ENCODE measurements at places on chromosomes 1 and 21.

GRCh38 chr1:160884579-160884978 is 401 bp downstream of the ITLN1 start:
- no peak overlapping the region for H3K27ac ChIP-seq
- H3K4me3 ChIP-seq, result no peak overlapping the region
- H3K27me3 ChIP-seq, result no peaks in the 10 kb centered on the region
- DNase-seq, result no peak
- no peaks in the 10 kb centered on the region for H3K4me1 ChIP-seq

- H3K27me3 ChIP-seq, result no peaks in the 10 kb centered on the region
- peak; percentile 37 for DNase-seq
- H3K27ac ChIP-seq, result no peak overlapping the region
- H3K36me3 ChIP-seq, result no peaks in the 10 kb centered on the region
These were observed 38.9 kb downstream of the LEPR start for GRCh38 chr1:65459397-65459768.

DNA sequence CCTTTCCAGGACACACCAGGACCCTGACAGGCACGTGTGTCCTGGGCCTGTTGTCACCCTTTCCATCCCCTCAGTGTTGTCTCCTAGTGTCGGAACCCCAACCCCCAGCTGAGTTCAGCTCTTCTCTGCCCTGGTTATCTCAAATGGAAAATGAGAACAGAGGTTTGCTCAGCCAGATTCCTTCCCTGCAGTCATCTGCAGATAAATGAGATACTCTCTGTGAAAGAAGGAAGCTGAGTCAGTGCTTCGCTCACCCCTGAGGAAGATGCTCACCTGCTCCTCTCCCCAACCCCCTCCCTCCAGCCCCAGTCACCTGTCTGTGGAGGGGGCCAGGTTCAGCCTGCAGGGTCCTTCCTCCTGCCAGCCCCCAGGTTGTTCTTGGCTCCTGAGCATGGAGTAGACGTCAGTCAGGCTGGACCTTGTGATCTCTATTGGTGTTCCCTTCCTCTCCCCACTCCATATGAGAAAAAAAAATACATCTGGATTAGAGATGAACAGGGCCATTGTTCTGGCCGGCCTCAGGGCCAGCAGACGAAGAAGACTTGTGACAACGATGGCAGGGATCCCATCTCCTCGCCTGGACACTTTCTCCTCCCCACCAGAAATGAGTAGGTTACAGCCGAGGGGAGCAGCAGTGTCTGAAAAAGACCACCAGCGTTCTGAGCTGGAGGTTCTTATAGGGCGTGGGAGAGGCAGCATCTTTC is 20.9 kb downstream of the PHGDH start:
- peaks cover 45% of the 10 kb centered on the region for H3K36me3 ChIP-seq
- no peak overlapping the region for H3K27ac ChIP-seq
- no peaks in the 10 kb centered on the region for H3K27me3 ChIP-seq
- H3K4me3 ChIP-seq, result no peak overlapping the region

DNA sequence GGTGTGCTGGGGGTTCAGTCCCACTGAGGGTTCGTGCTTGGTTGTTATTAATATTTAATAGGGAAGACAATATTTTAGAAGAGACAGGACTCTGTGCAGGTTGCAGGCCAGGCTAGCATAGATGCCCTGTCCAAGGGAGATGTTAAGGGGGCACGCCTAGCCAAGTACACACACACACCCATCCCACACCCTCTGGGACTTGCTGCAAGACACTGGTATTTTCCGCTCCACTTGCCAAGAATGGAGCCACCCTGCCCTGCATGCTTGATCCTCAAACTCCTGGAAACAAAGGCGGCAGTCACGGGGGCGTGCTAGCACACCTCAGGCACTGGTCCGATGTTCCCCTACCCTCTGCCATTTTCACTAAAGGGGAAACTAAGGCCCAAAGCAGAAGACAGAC is 99.1 kb downstream of the MRPL37 start:
- H3K4me3 ChIP-seq, result no peak overlapping the region
- no peak overlapping the region for H3K27ac ChIP-seq
- peaks cover 41% of the 10 kb centered on the region for H3K4me1 ChIP-seq
- no peak for DNase-seq
- H3K27me3 ChIP-seq, result no peaks in the 10 kb centered on the region
- H3K36me3 ChIP-seq, result no peaks in the 10 kb centered on the region

GRCh38 chr1:212219679-212220463 is 65.3 kb upstream of the PPP2R5A start:
- H3K4me1 ChIP-seq, result peaks cover 15% of the 10 kb centered on the region
- H3K4me3 ChIP-seq, result no peak overlapping the region
- DNase-seq, result peak; percentile 15
- H3K36me3 ChIP-seq, result no peaks in the 10 kb centered on the region

DNA sequence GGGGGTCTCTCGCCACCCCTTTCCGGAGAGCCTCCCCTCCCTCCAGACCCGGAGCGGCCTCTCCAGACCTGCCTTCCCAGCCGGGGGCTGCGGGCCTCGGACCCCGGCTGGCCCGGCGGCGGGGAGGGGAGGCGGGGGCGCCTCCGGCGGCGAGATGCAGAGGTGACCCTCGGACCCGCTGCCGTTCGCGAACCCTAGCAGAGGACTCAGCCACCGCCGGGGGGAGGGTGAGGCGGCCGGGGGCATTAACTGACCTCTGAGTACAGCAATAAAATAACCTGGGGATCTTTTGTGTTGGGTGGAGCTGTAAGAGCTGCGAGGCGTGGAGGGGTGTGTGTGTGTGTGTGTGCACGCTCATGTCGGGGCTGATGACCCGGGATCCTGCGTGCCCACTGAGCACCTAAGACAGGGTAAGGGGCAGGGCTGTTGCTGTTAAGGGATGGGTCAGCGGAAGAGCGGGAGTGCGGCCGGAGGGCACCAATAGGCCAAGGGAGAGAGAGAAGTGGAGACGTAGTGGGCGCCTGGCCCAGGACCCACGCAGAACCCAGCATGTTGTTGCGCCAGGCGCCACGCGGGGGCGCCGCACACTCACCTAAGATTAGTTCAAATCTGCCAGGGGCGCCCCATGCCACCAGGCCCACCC is 6.3 kb downstream of the HAPLN2 start:
- H3K4me3 ChIP-seq, result no peak overlapping the region
- peaks cover 19% of the 10 kb centered on the region for H3K4me1 ChIP-seq
- DNase-seq, result peak; percentile 56

- H3K27ac ChIP-seq, result no peak overlapping the region
- H3K4me1 ChIP-seq, result no peaks in the 10 kb centered on the region
- no peaks in the 10 kb centered on the region for H3K27me3 ChIP-seq
- no peak overlapping the region for H3K4me3 ChIP-seq
- no peaks in the 10 kb centered on the region for H3K36me3 ChIP-seq
- DNase-seq, result no peak
These were observed 525.2 kb upstream of the PBX1 start for GRCh38 chr1:164033782-164034181.

- no peak overlapping the region for H3K4me3 ChIP-seq
- peaks cover 3% of the 10 kb centered on the region for H3K27me3 ChIP-seq
- H3K4me1 ChIP-seq, result peaks cover 8% of the 10 kb centered on the region
- peak overlapping the region; percentile 60 for H3K27ac ChIP-seq
- DNase-seq, result no peak
- H3K36me3 ChIP-seq, result no peaks in the 10 kb centered on the region
These were observed 13.9 kb upstream of the PRMT2 start for GRCh38 chr21:46621457-46622182.

DNA sequence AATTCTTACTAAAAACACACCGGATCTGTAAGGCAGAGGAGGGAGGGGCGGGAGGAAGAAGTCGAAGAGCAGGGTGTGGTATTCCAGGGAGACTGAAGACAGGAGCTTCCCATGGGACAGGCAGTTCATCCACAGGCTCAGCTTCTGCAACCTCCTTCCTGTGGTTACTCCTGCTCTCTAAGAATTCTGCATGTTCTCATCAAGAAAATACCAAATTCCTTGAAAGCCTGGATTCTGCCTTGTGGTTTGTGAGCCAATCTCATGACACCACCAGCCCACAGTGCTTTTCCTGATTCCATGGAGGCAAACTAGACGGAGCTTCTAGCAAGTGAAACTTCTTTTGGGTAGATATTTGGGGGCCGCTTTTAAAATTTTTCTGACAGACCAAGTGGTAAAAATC is 1.1 kb upstream of the ST6GALNAC3 start:
- H3K27me3 ChIP-seq, result no peaks in the 10 kb centered on the region
- no peak overlapping the region for H3K4me3 ChIP-seq
- peak; percentile 94 for DNase-seq
- peaks cover 3% of the 10 kb centered on the region for H3K4me1 ChIP-seq
- H3K36me3 ChIP-seq, result no peaks in the 10 kb centered on the region

DNA sequence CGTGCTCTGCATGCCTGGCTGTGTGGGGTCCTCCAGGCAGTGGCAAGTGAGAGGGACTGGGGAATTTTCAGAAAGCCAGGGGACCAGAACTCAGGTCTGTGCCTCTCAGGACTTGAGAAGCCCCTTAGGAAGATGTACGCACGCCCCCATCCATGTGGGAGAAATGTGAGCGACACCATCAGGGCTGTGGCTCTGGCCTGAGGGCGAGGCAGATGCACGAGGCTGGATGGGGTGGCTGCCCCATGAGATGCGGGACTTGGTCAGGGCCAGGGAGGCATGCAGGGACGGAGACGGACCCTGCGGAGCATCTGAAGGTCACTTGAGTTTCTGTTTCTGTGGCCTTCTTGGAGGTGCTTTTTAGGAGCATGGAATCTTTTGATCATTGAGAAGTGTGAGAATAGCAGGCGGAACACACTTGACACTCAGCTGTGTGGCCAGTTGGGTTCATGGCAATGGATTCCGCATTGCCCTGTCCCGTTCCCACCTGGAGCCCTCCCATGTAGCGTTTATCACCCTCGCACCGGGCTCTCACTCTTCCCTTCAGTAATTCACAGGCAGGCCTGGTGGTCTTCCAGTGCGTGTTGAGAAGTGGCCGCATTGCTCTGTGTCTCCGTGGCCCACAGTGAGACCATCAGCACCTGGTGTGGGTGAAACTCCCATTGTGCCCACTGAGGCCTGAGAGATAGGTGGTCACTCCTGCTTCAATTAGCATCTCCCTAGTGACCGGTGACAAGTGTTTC is 30.7 kb upstream of the ACTRT2 start:
- H3K27ac ChIP-seq, result no peak overlapping the region
- no peaks in the 10 kb centered on the region for H3K36me3 ChIP-seq
- H3K4me1 ChIP-seq, result no peaks in the 10 kb centered on the region
- no peak overlapping the region for H3K4me3 ChIP-seq
- H3K27me3 ChIP-seq, result no peaks in the 10 kb centered on the region

DNA sequence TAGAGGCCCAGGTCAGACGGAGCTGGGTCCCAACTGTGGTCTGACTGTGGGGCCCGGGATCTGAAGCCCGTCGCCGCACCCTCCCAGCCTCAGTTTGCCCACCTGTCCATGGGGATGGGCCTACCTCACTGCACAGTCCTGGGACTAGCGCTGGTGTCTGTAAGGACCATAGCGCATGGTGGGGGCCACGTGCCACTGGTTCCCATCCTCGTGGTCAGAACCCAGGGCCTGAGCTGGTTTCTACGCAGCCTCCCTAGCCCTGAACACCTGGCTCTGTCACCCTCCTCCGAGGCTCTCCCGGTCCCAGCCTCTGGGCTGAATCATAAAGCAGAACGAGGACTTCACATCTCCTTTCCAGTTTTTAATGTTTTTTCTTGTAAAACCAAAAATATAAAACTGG is 46.7 kb downstream of the DMRTB1 start:
- H3K27me3 ChIP-seq, result peaks cover 9% of the 10 kb centered on the region
- no peaks in the 10 kb centered on the region for H3K36me3 ChIP-seq
- H3K4me1 ChIP-seq, result peaks cover 17% of the 10 kb centered on the region
- DNase-seq, result no peak

- H3K4me3 ChIP-seq, result peak overlapping the region; percentile 77
- H3K27ac ChIP-seq, result no peak overlapping the region
- peak; percentile 54 for DNase-seq
- peaks cover 9% of the 10 kb centered on the region for H3K27me3 ChIP-seq
- no peaks in the 10 kb centered on the region for H3K36me3 ChIP-seq
These were observed 133.2 kb upstream of the BARHL2 start for GRCh38 chr1:90850181-90850897.

DNA sequence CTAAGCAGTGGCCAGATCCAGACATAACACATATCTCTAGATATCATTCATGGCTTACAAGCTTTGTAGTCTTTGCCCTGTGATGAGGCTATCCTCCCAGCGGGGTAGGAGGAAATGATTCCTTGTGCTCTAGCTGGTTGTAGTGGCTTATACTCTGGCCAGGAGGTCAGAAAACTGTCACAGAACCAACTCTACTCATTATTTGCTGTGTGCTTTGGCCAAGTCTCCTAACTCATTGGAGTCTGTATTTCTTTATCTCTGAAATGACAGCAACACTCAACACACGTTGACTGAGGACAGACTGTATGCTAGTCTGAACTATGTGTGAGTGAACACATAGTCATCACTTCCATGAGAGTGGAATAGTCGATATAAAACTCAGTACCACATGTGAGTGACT is 116.7 kb upstream of the F3 start:
- no peaks in the 10 kb centered on the region for H3K36me3 ChIP-seq
- no peaks in the 10 kb centered on the region for H3K27me3 ChIP-seq
- H3K4me1 ChIP-seq, result peaks cover 10% of the 10 kb centered on the region
- peak overlapping the region; percentile 5 for H3K27ac ChIP-seq

Measured in mesenchymal stem cell (in vitro differentiated cells and primary cell).